ENCODE measurements at places on chromosomes 2 and 18. TPM values are rescaled to one million over a fixed set of nuclear protein-coding genes. Genes with fewer than 3 reads are reported as not detected.

Gene UGT1A1
- not detected for total RNA-seq

Gene G6PC2
- not detected for total RNA-seq

DNA sequence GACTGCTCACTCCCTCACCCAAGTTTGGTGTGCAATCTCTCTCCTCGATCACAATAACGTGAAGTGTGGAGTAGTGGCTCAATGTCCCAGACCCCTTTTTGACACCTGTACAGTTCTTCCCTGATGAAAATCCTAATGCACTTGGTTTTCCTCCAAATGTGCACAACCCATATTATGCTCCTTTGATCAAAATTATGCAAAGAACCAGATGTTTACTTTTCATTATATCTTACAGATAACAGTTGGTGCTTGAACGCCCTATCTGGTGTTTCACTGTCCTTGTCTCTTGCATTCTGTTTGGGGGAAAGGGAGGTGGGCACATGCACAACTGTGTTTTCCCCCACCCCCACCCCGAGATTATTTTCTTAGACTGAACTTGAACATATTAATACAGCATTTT is 85.0 kb upstream of the CREB1 start:
- no peak for DNase-seq

- no peak for DNase-seq
Measured at GRCh38 chr2:187453078-187453641, 5.1 kb upstream of the CALCRL start.

DNA sequence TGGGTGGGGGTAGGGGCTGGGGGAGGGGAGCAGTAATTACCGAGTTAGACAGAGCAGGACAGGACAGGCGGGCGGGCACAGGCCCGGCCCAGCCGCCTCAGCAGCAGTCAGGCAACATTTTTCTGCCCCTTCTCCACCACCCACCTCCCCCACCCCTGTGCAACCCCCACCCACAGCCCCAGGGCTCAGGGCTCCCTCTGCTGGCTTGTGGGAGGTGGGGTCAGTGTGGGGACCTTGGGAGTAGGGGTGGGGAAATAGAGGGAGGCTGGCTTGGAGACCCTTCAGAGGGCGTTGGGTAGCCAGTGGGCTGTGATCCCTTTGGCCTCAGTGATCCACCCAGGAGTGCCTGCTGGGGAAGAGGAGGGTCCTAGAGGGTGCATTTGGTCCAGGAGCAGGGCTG is 6.4 kb downstream of the WNT6 start:
- DNase-seq, result no peak

GRCh38 chr18:12304351-12305210 is 3.5 kb upstream of the TUBB6 start:
- no peak for DNase-seq

- DNase-seq, result no peak
Measured at GRCh38 chr18:68740966-68741365, 26.1 kb upstream of the TMX3 start.

DNA sequence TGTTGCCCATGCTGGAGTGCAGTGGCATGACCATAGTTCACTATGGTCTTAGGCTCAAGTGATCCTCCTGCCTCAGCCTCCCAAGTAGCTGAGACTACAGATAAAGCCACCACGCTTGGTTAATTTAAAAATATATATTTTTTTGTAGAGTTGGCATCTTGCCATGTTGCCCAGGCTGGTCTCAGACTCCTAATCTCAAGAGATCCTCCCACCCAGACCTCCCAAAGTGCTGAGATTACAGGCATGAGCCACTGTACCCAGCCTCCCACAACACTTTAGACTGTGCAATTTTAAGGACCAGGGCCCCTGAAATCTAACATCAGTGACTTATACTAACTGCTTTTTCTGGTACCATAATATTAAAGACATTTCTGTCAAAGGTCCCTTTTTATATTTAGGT is 5.2 kb downstream of the TXNDC2 start:
- no peak for DNase-seq

Gene ACADL
- 0.24 TPM for total RNA-seq

DNA sequence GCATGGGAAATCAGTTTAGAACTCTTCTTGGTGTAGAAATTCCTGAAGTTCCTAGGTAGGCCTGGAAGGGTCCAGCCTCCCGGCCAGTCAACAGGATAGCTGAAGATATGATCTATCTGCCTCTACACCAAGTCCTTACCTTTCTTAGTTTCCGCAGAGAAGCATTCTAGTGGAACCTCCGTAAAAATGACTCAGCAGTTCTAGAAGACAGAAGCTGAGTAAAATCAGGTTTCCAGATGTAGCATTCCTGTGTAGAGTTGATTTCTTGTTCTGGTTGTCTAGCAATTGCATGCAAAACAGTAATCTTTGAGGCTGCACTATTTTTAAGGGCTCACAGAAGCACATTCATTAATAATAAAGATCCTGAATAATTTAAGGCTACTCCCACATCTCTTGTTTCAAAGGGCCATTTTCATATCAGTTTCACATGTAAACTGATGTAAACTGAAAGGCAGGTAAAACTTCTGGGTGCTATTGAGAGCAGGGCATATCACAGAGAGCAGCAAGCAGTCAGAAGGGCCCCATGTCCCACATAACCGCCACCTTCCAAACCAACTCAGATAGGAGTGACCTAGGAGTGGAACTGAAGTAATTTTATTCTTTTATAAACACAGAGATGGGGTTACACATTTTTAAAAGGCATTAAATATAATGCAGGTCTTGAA is 3.2 kb upstream of the DYTN start:
- no peak for DNase-seq

- no peak for DNase-seq
Measured at GRCh38 chr2:65198737-65199136, 28.9 kb upstream of the ACTR2 start.

GRCh38 chr2:198309673-198310280 is 505.4 kb downstream of the PLCL1 start:
- DNase-seq, result peak; percentile 50

- DNase-seq, result peak; percentile 78
Measured at GRCh38 chr2:120737340-120738101, 1.9 kb downstream of the GLI2 start.

DNA sequence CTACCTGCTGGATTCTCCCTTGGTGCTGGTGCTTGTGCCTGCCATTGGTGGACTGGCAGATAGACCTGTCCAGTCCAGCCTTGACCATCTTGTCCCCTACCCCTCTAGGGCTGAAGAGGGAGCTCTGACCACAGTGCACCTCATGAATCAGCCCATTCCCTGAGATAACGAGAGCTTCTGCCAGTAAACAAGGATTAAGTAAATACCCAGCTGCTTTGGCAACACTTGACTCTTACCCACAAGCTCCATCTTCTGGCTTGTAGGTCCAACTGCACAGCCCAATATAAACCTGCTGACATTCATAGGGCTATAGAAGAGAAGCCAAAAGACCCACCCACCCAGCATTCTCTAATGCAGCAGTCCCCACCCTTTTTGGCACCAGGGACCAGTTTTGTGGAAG is 186.4 kb downstream of the PIK3C3 start:
- no peak for DNase-seq

Gene IL36RN
- not detected for total RNA-seq

DNA sequence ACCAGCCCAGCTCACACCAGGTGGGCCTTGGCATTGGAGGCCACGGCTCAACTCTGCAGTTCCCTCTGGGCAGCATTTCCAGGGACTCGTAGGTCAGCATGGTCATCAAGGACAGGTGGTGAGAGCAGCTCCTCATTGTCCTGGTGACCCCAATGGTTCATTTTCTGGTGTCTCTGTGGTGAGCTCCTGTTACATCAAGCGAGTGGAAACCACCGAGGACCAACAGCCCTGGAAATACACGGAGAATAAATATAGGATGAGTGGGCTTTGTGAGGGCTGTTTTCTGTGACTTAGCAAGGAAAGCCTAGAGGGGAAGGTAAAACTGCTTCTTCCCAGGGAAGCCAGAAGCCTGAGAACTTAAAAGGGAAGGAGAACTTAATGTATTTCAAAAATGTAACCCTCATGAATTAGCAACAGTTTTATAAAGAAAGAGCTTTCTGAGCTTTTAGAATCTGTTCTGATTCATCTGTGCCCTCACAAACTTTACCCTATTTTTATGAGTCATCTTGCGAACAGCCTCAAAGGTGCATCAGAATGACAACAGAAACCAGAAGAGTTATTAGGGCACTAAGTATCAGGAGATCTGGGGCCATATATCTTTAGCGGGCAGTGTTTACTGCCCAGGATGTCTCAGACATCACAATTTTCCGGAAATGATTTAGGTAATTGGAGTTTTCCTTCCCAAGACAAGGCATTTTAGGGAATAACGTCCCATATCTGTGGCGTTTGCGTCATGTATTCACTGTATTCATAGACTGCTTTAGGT is 18.7 kb downstream of the C2orf92 start:
- DNase-seq, result no peak

GRCh38 chr2:73018188-73018825 is 53.2 kb downstream of the SFXN5 start:
- no peak for DNase-seq

Gene ANKRD29
- 2.1 TPM for total RNA-seq
